ENCODE measurements at places on chromosomes 4 and X.

DNA sequence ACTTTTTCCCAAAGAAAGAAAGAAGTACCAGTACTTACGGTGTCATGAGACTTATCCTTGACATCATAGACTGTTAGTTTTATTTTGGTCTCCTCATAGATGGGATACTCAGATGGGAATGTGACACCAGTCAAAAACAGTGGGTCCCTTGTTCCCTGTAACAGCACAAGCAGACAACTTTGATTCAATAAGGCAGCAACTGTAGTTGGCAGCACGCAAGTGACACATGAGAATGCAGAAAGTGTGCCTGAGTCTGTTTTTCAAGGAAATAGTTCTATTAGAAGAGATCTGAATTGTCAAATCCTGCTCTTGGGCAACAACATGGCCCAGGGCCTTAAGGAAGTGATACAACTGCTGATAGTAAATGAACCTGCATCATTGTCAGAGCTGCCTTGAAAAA lies 443.2 kb downstream of the INPP4B start:
- DNase-seq = no peak

- peak; percentile 94 for DNase-seq
Measured at GRCh38 chr4:47525154-47525819, 40.2 kb downstream of the ATP10D start.

GRCh38 chrX:13014111-13015096 lies 30.0 kb downstream of the FAM9C start:
- DNase-seq = no peak

DNA sequence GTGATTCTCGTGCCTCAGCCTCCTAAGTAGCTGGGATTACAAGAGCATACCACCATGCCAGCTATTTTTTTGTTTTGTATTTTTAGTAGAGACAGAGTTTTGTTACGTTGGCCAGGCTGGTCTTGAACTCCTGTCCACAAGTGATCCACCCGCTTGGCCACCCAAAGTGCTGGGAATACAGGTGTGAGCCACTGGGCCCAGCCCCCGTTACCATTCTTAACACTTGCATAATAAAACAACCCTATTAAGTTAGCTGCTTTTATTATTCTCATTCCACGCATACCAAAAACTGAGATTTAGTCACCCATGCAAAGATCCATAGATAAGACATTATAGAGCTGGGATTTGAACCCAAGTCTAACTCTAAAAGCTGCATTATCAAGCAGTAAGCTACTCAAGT lies 6.0 kb upstream of the TEX13A start:
- DNase-seq = no peak

DNA sequence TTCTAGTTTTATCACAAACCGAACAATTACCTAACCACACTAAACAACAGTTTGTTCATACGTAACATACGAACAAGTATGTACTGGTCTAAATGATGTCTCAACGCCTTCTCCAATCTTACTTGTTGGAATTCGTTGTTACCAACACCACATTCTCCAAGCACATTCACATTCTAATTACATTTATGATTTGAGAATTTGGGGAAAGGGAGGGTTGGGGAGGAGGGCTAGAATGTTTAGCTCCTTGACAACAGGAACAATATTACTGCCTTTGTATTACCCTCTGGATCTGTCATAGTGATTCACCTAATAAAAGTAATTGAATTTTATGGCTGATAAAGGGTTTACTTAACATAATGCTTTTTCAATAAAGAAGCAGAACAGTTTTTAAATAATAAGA lies 24.4 kb downstream of the LCORL start:
- DNase-seq = no peak

- DNase-seq = no peak
Measured at GRCh38 chr4:85459736-85460135, 15.2 kb upstream of the ARHGAP24 start.

DNA sequence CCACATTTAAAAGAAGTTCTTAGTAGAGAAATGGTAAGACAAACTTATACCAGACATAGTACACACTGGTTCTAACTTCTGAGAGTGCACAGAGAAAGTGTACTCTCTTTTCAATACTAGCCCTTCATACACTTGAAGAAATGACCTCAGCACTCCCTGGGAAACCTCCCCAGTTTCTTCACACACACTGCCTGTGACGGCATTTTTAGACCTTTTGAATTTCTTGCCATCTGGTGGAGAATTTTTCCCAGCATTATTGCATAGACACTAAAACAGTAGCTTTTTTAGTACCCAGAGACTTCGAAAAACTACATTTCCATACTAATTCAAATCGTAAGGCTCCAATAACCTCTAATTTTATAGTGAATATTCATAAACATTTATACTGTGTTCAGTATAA lies 341.6 kb upstream of the MAOA start:
- DNase-seq = no peak

GRCh38 chr4:89171176-89171805 lies 60.0 kb downstream of the TIGD2 start:
- DNase-seq = no peak

DNA sequence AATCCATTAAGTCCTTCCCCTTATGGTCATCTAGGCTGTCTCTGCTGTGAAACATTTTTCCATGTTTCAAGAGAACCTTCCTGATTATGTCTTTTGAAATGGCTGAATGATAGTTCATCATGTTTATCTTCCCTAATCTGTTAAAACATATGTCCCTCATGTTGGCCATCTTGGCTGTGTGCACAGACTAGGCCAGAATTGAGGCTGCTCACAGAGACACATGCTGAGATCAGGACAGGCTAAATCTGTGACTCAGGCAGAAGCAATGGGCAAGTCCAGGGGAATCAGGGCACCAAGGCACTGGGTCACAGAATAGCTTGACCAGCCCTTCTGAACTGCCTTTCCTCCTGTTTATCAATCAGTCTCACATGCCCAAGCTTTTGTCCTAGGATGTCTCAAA lies 78.3 kb downstream of the FHDC1 start:
- DNase-seq = no peak

- no peak for DNase-seq
Measured at GRCh38 chr4:155954118-155954685, 536 bp upstream of the CTSO start.

DNA sequence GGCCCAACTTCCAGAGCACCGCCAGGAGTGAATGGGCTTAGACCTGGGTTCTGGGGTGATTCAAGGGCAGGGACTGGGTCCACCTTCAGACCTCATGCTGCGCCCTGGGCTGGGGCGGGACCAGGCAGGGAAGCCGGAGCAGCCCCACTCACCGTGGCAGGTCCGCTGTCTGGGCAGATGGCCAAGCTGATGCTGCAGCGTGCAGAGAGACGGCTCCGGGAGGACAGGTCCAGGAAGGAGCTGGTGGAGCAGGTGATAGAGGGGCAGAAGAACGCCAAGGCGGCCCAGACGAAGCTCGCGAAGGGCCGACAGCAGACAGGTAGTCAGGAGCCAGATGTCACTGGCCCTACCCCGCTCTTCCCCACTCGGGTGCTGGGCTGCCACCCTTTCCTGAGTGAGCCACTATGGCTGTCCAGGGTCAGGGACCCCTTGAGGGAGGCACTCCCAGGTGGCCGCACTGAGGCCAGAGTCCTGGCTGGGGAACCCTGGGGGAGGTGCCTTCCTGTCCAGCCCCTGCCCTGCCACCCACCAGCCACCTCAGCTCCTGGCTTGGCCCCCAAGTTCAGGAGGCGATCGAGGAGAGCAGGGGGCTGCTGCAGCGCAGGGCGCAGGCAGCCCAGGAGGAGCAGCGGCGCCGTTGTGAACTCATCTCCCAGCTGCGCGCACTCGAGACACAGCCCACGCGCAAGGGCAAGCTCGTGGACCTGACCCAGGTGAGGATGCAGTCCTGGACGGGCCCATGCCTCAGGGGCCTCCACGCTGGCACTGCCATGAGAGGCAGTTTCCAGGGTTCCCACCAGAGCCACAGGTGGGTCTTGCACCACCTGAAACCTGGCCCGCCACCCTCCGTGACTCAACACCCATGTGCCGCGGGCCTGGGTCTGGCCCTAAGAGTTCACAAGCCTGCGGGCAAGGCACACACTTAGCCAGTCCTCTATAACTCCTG lies 10.1 kb upstream of the RNF4 start:
- DNase-seq = no peak

- DNase-seq = no peak
Measured at GRCh38 chrX:281166-281999, at the start of gene PLCXD1. Gene PLCXD1, plus strand, starts transcription at chrX:281381. Its CDS starts 2,807 bp downstream, at chrX:284188.

- no peak for DNase-seq
Measured at GRCh38 chr4:180134091-180134866, 2108.9 kb upstream of the TENM3 start.

- DNase-seq = no peak
Measured at GRCh38 chr4:107799669-107800450, 24.9 kb upstream of the SGMS2 start.

DNA sequence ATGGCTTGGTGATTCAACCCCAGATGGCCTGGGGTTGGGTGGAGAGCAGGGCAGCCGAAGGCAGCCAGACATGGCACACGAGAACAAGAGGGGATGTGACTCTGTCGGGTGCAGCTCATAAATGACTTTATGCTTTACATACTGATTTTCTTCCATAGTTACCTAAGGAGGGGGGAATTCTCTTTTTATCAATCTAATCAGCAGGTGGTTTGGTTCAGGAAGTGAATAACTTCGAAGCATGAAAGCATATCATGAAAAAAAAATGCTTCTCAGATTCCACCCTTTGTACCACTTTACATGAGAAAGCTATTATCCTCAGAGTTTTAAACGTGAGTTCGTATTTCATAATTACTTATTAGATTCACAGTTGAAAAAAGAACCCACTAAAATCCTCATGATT lies 908.9 kb upstream of the LCORL start:
- no peak for DNase-seq

- no peak for DNase-seq
Measured at GRCh38 chr4:149466446-149466845, 349.2 kb downstream of the IQCM start.

- DNase-seq = no peak
Measured at GRCh38 chrX:148043271-148043855, 62.2 kb downstream of the FMR1NB start.

DNA sequence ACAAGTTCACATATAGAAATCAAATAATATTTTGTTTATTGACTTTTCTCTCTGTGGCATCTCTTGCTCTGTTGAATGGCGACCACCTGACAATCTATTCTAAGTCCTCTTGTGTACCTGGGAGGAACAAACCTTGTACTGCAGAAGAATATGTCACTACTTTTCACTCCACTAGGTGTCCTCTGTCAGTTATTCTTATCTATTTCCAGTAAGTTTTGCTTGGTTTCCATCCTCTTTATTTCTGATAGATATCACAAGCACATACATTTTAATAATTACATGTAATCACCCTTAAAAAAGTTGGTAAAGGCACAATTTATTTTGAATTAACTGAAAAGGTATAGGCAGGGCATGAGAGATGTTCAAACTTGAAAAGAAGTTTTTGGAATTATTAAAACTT lies 238.4 kb downstream of the SNCA start:
- no peak for DNase-seq

GRCh38 chr4:108535757-108536156 lies 84.6 kb upstream of the RPL34 start:
- DNase-seq = no peak

- no peak for DNase-seq
Measured at GRCh38 chr4:101033986-101034385, 313.3 kb downstream of the PPP3CA start.

DNA sequence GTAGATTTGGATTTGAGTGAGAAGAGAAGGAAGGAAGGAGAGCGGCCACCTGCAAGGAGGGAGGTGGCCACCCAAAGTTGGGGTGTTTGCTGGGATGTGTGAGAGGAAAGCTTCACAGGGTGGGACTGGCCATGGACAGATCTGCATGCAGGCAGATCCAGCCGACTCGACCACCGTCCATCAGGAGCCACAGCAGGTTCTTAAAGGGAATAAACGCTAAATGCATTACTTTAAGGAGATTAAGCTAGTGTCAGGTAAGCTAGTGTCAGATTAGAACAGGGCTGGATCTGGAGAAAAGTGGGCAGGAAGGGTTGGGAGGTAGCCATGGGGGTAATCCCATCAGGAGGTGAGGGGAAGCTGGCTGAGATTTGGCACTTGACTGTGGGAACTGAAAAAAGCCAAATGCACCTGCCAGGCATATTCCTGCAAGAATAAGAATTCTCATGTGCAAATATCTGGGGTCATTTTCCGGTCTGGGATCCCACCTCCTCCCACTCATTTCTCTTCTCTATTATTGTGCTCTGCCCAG lies 79.6 kb downstream of the MGST2 start:
- no peak for DNase-seq

GRCh38 chr4:173704201-173704600 lies 174.2 kb upstream of the HAND2 start:
- DNase-seq = no peak

DNA sequence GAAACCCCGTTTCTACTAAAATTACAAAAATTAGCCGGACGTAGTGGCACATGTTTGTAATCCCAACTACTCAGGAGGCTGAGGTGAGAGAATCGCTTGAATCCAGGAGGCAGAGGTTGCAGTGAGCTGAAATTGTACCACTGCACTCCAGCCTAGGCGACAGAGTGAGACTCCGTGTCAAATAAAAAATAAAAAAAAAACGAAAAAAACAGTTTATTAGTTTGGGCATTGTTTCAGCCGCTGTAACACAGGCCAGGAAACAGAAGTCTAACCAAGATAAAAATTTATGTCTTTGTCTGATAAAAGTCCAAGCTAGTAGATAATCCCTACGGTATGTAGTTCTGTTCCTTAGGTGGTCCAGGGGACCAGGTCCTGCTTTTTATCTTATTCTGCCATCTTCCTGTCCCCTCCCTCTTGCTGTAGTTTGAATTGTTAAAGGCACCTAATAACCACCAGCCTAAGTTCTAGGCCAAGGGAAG lies 21.4 kb downstream of the USO1 start:
- DNase-seq = no peak

DNA sequence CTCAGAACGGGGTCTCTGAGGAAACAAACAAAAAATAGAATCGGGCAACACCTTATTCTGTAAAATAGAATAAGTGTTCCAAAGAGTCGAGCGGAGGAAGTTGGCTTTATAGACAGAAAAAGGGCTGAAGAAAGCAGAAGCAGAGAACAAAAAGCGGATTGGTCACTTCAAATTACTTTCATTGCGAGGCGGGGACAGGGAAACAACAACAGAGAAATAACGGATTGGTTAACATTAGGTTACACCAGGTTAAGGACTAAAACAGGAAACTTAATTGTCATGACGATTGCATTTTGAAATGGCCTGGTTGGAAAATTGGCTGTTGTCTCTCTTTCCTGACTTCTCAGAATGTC lies 433 bp upstream of the COQ2 start:
- no peak for DNase-seq

GRCh38 chrX:129361576-129361975 lies 161.7 kb downstream of the SMARCA1 start:
- DNase-seq = no peak

DNA sequence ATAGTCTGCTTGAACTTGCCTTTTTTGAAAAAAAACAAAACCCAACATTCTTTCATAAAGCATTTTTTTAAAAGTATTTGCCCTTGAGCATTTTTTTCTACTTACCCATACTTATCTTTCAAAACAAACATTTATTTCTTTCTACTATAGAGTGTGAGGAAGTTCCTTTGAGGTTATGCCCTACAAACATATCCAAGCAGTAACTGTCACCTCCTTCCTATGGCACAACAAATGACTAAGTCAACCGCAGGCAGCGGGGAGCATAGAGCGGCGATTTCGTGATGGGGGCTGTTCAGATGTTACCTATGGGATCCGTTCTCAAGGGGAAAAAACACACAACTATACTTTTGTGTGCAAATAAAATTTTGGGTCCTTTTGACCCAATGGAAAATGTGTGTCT lies 19.4 kb downstream of the SPRY1 start:
- no peak for DNase-seq

All from non-pigmented ciliary epithelial cell (primary cell).